ENCODE measurements at places on chromosomes 7 and 10.

GRCh38 chr7:22885797-22886261, 63.2 kb upstream of the TOMM7 start:
- peak; percentile 51 for DNase-seq

DNA sequence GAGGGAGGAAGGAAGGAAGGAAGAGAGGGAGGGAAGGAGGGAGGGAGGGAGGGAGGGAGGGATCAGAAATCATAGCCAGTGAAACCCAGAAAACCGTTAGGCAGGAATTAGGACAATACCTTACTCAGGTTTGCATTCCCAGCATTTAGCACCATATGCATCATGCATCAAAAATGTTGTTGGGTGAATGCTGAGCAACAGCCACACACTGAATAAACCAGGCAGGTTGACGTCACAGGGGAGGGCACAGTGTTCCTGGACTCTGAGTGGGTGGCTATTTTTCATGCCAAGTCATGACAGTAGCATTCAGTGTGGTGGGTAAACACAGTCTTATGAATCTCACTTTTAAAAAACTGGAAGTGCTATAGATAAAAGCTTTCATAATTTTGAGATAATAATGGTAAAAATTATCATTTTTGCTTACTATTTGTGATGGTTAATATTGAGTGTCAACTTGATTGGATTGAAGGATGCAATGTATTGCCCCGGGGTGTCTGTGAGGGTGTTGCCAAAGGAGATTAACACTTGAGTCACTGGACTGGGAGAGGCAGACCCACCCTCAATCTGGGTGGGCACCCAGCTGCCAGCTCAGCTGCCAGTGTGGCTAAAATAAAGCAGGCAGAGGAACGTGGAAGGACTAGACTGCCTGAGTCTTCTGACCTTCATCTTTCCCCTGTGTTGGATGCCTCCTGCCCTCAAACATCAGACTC, 199.1 kb upstream of the PRKCQ start:
- no peak for DNase-seq

GRCh38 chr7:39670052-39670451, 46.7 kb downstream of the RALA start:
- no peak for DNase-seq

GRCh38 chr7:2886391-2886790, 42.3 kb upstream of the GNA12 start:
- no peak for DNase-seq

DNA sequence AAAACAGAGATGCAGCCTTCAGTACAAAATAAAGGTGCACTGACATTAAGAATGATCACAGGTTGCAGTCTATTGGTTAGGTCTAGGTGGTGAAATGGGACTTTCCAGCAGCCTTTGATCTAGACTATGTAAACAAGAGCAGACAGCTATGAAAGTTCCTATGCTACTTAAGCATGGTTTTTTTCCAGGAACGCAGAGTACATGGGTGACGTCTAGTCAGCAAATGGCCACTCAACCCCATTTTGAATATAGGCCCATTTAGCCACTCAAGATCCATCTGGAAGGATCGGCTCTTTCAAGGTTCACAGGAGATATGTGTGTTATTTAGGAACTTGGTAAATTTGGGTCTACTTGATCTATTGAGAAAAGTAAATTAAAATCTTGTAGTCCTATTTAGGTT, 1424.6 kb upstream of the LRRTM3 start:
- DNase-seq = no peak

GRCh38 chr10:3778692-3779157, 6.3 kb downstream of the KLF6 start:
- no peak for DNase-seq

DNA sequence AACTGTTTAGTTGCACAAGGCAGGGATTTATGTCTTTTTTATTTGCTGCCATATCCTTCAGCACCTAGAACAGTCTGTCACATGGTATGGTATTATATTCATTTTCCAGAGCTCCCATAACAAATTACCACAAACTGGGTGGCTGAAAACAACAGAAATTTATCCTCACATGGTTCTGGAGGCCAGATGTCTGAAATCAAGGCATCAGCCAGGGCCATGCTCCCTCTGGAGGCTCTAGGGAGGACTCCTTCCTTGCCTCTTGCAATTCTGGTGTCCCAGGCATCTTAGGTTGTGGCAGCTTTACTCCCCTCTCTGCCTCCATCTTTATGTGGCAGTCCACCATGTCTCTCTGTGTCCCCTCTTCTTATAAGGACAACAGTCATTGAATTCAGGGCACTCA, 43.1 kb downstream of the MET start:
- DNase-seq = no peak

DNA sequence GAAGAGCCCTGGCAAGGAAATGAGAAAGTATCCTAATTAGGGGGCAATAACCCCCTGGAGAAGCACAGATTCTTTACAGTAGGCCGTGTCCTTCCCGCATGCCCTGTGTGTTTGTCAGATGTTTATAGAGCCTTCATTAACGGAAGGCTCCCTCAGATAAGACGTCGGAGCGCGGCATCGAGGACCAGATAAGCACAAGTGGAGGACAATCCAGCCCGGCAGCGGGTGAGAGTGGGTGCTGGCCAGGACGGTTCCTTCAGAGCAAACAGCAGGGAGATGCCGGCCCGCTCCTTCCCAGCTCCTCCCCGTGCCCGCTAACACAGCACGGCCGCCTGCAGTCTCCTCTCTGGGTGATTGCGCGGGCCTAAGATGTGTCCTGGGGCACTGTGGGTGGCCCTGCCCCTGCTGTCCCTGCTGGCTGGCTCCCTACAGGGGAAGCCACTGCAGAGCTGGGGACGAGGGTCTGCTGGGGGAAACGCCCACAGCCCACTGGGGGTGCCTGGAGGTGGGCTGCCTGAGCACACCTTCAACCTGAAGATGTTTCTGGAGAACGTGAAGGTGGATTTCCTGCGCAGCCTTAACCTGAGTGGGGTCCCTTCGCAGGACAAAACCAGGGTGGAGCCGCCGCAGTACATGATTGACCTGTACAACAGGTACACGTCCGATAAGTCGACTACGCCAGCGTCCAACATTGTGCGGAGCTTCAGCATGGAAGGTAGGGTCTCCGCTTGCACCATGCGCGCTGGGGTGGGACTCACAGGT, at the start of gene GDF2:
Gene GDF2, plus strand, starts transcription at position 155 of the 762 bp plus-strand sequence. Its CDS starts 215 bp downstream, at position 370.
- DNase-seq = no peak

GRCh38 chr10:87651801-87652200, 7.9 kb upstream of the PAPSS2 start:
- no peak for DNase-seq

DNA sequence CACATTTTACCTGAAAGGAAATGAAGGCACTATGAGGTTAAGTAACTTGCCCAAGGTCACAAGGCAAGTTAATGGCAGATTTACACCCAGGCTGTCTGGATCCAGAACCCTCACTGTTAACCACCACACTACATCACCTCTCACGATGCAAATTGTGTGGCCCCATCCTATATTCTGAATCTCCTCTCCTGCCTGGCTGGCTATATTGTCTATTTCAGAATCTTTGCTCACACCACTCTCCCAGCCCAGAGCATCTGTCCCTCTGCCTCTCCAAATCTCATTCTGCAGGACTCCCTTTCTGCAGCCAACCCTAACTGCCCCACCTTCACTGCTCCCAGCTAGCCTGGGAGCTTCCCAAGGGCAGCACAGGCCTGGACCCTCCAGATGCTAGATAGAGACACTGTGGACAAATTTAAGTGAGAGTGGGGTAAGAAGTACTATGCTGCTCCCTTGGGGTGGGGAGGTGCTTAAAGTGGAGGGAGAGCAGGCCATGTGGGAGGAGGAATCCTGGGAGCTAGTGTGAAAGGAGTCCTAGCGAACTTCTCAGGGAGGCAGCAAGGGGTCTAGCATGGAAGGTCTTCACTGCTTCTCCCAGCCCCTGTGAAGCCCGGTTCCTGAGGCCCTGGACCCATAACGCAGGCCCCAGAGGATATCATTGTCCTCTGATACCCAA, 786 bp downstream of the CUEDC2 start:
- DNase-seq = no peak

DNA sequence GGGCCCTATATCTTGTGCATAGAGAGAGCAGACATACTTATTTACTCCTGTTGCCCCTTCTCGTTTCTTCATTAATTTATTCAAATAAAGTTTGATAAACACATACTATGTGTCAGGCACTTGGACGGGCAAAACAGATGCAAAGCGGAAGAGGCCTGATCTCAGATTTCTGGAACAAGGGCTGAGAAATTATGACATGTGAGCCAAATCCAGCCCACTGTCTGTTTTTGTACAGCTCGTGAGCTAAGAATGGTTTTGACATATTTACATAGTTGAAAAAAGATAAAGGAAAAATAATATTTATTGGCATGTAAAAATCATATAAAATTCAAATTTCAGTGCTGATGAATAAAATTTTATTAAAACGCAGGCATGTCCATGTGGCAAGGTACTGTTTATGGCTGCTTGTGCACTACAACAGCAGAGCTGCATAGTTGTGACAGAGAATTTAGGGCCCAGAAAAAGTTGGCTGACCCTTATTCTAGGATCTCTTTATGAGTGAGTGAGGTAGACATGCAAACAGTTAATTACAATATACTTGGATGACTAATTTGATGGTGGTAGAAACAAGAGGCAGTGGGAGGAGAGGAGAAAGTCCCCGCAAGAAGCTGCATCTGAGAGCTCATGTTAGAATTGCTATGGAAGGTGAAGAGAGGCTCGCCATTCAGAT, 68.1 kb upstream of the ITPRID1 start:
- DNase-seq = no peak

- no peak for DNase-seq
Observed at GRCh38 chr10:123726381-123726780, 60.2 kb downstream of the GPR26 start.

- no peak for DNase-seq
Observed at GRCh38 chr10:77422491-77423338, 214.9 kb downstream of the KCNMA1 start.

DNA sequence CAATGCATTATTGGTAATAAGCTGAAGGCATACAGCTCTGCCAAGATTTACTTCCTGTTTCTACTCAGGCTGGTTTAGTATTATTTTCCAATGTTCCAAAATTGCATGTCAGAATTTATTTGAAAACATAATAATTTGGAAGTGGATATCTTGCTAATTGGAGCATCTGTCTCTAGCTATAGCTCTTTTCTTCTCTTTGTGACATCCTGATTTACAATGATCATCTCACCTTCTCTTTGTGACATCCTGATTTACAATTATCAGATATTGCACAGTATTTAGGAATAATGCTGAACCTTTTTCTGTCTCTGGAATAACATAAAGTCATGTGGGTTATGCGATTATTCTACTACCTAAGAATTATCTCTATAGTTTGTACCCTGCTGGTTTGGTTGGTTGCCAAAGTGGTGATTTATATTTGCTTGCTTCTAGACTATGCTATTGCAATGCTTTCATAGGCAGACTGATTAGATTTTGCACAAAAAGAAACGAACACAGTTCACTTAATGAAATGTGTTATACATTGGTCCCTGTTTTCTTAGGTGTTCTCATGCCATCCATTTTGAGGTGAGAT, 44.3 kb upstream of the CABCOCO1 start:
- DNase-seq = no peak

DNA sequence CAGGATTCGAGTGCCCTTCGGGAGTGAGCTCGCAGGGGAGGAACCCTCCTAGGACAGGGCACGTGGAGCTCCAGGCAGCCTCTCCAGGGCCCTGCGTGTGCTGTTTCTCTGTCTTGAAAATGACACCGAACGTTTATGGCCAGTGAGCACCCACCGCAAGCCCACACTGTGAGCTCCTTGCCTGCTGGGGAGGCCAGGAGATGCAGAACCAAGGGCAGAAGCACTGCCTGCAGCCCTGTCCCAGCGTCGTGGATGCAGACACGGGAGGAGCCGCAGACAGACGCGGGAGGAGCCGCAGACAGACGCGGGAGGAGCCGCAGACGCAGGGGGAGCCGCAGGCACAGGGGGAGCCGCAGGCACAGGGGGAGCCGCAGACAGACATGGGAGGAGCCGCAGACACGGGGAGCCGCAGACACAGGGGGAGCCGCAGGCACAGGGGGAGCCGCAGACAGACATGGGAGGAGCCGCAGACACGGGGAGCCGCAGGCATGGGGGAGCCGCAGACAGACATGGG, 314.4 kb downstream of the PTPRN2 start:
- no peak for DNase-seq

DNA sequence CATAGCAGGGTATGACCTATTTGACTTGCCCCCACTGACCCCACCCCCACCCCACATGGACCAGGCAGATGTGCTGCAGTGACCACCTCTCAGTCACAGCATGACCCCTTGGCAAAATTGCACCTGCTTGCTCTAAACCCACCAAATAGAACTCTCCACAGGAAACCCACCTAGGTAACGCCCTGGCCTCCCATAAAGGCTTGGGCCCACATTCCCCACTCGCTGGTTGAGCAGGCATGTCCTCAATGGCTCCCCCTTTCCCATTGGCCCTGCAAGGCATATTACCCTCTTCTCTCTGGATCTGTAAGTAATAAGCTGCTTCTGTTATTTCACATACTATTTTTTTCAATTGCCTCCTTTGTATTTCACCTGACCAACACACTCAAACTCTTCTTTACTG, 2.7 kb downstream of the IFIT1 start:
- DNase-seq = no peak

- DNase-seq = no peak
Observed at GRCh38 chr7:79176859-79177477, 276.5 kb downstream of the MAGI2 start.

DNA sequence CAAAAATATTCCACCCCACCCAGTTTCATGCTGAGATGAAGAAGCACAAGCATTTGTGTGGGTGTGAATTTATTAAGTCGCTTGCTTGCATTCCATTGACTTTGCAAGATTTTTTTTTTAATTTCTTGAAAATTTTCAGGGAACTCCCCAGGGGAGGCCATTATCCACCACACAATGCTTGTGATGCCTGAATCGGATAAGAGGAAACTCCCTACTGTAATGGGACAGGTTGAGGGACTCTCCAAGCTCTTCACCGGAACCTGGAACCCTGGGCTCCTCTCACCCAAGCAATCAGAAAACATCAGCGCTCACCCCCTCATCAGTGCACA, 153.6 kb upstream of the ZMIZ1 start:
- DNase-seq = no peak

- DNase-seq = no peak
Observed at GRCh38 chr10:72353028-72353964, 1.4 kb downstream of the DNAJB12 start.

DNA sequence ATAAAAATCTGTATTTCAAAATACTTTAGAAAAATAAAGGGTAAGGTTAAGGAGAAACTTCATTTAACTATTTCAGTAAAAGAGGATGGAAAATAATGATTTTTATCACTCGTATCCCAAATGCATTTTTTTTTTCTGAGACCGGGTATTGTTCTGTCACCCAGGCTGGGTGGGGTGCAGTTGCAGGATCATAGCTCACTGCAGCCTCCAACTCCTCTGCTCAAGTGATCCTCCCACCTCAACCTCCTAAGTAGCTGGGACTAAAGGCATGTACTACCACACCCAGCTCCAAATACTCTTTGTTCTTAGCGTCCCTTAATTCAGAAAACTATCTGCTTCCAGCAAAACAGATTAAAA, 11.8 kb downstream of the KMT2C start:
- DNase-seq = no peak

GRCh38 chr10:93495654-93496321, 624 bp upstream of the CEP55 start:
- no peak for DNase-seq

GRCh38 chr7:14902589-14903067, at the start of gene DGKB:
TSS of gene DGKB (minus strand) at chr7:14902751.
- DNase-seq = no peak
